ENCODE measurements at places on chromosomes 11 and 22. TPM values are rescaled to one million over a fixed set of nuclear protein-coding genes. Genes with fewer than 3 reads are reported as not detected.

The CHRM1 gene
- 0.16 TPM for total RNA-seq

The MMP3 gene
- 0.05 TPM for total RNA-seq

The AQP11 gene
- 0.67 TPM for total RNA-seq

The C22orf42 gene
- not detected for total RNA-seq

The PGM2L1 gene
- 0.92 TPM for total RNA-seq

The NXPE4 gene
- not detected for total RNA-seq

The CHRDL2 gene
- total RNA-seq = 3.6 TPM

The KRTAP5-9 gene
- total RNA-seq = not detected

The NXPE2 gene
- not detected for total RNA-seq

The OR56A1 gene
- total RNA-seq = not detected

The SOX6 gene
- total RNA-seq = 84.9 TPM

Measured in SK-MEL-5 (cell line).